NCI-H1105 treated with DMSO at 0.1 percent for 48 hours (cell line): ENCODE measurements at places on chromosomes 12 and 14.

GRCh38 chr14:90274808-90275457 lies 18.6 kb downstream of the PSMC1 start:
- DNase-seq, result no peak

DNA sequence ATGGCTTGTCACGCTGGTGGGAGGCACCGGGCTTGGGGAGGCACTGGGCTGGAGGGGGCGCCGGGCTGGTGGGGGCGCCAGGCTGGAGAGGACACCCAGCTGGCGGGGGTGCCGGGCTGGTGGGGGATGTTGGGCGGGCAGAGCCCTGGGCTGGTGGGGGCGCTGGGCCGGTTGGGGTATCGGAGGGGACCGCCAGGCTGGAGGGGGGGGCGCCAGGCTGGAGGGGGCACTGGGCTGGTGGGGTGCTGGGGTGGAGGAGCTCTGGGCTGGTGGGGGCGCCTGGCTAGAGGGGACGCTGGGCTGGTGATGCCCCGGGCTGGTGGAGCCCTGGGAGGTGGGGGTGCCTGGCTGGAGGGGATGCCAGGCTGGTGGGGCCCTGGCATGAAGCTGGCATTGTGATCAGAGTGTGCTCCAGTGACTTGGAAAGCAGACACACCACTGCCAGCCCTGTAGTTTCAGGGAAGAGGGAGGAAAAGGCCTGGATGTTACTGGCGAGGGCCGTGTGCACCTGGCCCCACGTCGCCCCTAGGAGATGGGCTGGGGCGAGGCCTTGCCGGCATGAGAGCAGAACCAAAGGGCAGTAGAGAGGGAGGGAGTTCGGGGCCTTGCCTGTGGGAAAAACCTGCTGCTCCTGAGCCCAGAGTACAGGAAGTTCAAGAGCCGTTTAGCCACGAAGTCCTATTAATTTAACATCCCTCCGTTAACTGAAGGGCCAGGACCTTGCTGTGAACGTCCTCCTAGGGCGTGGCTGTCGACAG lies 13.1 kb downstream of the TEDC1 start:
- DNase-seq, result no peak

GRCh38 chr12:80190001-80190400 lies 90.7 kb downstream of the OTOGL start:
- DNase-seq, result no peak

- DNase-seq, result no peak
Observed at GRCh38 chr12:6199531-6200255, 507 bp upstream of the CD9 start.

GRCh38 chr12:53644133-53644532 lies 18.0 kb upstream of the ATF7 start:
- no peak for DNase-seq
